Calu3 (cell line): ENCODE measurements at places on chromosomes 6 and 20. TPM values are rescaled to one million over a fixed set of nuclear protein-coding genes. Genes with fewer than 3 reads are reported as not detected.

DNA sequence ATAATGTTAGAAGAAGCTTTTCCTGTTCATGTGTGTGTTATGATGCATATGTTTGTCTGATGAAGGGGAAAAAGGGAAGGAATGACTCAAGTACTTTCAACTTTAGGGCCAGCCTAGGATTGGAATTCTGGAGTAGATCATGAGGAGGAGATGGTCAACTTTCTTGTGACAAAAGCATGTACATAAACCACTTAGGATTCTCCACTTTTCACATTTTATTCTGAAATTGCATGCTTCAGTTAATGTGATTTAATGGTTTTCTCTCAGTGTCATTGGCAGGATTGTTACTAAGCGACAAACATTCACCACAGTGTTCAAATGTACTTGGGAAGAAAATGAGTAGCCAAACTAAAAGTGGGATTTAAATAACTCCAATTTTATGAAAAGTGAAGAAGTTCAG is 80.1 kb downstream of the UTRN start:
- DNase-seq: no peak
- no peaks in the 10 kb centered on the region for H3K27me3 ChIP-seq
- H3K4me1 ChIP-seq: peaks cover 14% of the 10 kb centered on the region
- no peak overlapping the region for H3K27ac ChIP-seq
- H3K36me3 ChIP-seq: no peaks in the 10 kb centered on the region
- no peak overlapping the region for H3K4me3 ChIP-seq

GRCh38 chr20:60427516-60427915 is 469.3 kb downstream of the CDH26 start:
- no peaks in the 10 kb centered on the region for H3K4me1 ChIP-seq
- H3K27me3 ChIP-seq: no peaks in the 10 kb centered on the region
- H3K27ac ChIP-seq: no peak overlapping the region
- no peaks in the 10 kb centered on the region for H3K36me3 ChIP-seq
- no peak for DNase-seq
- no peak overlapping the region for H3K4me3 ChIP-seq

DNA sequence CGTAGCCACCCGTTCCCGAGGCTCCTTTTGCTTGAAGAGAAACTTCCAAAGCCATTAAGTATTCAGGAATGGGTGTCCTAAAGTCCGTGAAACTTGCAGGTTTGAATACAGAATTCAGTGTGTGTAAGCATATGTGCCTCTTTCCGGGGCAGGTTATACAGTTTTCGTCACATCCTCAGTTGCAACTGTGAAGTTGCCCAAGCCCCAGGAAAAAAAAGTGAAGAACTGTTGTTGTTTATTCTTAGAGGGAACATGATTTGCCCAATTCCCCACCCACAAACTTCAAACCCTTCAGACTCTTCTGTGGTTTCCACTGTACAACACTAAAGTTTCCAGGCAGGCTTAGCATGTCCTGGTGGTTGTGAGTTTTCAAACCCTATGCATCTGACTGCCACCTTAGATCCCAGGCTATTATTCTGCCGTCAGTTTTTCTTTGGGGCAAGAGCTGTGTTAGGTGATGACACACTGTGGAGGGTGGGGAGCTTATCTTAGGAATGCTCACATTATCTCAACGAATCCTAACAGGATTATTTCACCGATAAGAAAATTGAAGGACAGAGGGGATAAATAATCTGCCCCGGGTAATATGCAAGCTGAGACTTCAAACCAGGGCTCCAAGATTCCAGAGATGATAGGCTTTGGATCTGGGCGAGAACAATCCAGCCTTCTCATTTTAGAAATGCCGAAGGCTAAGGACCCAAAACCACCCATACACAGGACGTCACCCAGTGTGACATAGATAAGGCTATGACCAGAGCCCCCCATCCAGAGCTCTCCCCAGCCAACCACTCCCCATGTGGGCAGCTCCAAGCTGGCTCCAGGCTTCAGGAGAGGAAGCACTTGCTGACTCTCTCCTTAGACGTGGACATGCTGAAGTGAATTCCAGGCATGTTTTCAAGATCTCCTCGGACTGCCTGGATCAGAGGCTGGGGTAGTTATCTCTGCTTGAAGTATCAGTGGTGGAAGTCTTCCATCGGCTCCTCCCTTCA is 81.7 kb upstream of the AFDN start:
- no peak overlapping the region for H3K4me3 ChIP-seq
- H3K4me1 ChIP-seq: peaks cover 9% of the 10 kb centered on the region
- H3K27ac ChIP-seq: no peak overlapping the region
- no peak for DNase-seq
- H3K27me3 ChIP-seq: no peaks in the 10 kb centered on the region
- H3K36me3 ChIP-seq: no peaks in the 10 kb centered on the region

- DNase-seq: no peak
- no peaks in the 10 kb centered on the region for H3K36me3 ChIP-seq
- no peak overlapping the region for H3K27ac ChIP-seq
- H3K27me3 ChIP-seq: no peaks in the 10 kb centered on the region
- no peaks in the 10 kb centered on the region for H3K4me1 ChIP-seq
- H3K4me3 ChIP-seq: no peak overlapping the region
Measured at GRCh38 chr6:136324686-136325380, 35.2 kb upstream of the BCLAF1 start.

Gene ELOVL2
- total RNA-seq: 0.20 and 0.47 TPM in 2 replicates

DNA sequence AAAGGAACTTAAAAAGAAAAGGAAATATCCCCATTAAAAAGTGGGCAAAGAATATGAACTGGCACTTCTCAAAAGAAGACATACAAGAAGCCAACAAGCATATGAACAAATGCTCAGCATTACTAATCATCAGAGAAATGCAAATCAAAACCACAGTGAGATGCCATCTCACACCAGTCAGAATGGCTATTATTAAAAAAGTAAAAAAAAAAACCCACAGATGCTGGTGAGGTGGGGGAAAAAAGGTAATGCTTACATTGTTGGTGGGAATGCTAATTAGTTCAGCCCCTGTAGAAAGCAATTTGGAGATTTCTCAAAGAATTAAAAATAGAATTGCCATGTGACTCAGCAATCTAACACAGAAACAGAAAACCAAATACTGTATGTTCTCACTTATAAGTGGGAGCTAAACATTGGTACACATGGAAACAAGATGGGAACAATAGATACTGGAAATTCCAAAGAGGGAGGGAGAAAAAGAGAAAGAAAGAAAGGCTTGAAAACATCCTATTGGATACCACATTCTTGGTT is 437.1 kb downstream of the GRIK2 start:
- no peaks in the 10 kb centered on the region for H3K36me3 ChIP-seq
- H3K27me3 ChIP-seq: no peaks in the 10 kb centered on the region
- no peak overlapping the region for H3K27ac ChIP-seq
- DNase-seq: no peak

GRCh38 chr6:121771937-121772720 is 336.7 kb downstream of the GJA1 start:
- H3K27ac ChIP-seq: peak overlapping the region; percentile 33
- no peaks in the 10 kb centered on the region for H3K27me3 ChIP-seq
- DNase-seq: no peak
- H3K4me1 ChIP-seq: peaks cover 19% of the 10 kb centered on the region

Gene BTN1A1
- total RNA-seq: not detected in 2 replicates

DNA sequence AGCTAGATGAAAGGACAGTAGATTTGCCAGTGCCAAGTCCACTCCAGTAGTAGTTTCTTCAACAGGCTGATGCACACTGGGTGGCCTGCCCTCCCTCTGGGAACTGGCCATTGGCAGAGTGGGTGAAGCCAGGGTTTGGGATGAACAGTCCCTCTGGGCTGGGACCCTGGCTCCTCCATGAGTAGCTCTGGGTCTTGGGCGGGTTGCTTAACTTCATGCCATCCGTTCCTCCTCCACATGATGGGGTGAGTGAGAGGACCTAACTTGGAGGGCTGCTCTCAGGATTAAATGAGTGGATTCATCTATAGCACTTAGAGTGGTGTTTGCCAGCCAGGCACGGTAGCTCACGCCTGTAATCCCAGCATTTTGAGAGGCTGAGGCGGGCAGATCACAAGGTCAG is 47.2 kb downstream of the PLAGL2 start:
- H3K4me3 ChIP-seq: no peak overlapping the region
- peaks cover 56% of the 10 kb centered on the region for H3K36me3 ChIP-seq
- no peak for DNase-seq
- no peak overlapping the region for H3K27ac ChIP-seq

DNA sequence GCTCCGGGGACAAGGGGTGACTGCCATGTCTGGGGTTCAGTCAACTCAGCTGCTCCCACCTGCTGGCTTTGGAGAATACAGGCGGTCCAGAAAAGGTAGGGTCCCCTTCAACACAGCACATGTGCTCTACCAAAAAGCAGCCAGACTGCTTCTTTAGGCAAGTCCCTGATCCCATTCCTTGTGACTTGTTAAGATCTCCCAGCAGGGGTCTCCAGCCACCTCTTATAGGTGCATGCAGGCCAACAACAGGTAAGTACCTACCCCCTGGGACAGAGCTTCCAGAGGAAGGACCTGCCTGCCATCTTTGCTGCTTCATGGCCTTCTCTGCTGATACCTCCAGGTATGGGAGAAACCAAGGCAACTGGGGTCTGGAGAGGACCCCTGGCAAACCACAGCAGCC is 106.5 kb downstream of the HACE1 start:
- H3K4me1 ChIP-seq: no peaks in the 10 kb centered on the region
- no peaks in the 10 kb centered on the region for H3K27me3 ChIP-seq
- no peak for DNase-seq
- H3K4me3 ChIP-seq: no peak overlapping the region
- H3K27ac ChIP-seq: no peak overlapping the region

- DNase-seq: no peak
- no peaks in the 10 kb centered on the region for H3K36me3 ChIP-seq
- peaks cover 81% of the 10 kb centered on the region for H3K27me3 ChIP-seq
- H3K4me1 ChIP-seq: no peaks in the 10 kb centered on the region
- H3K4me3 ChIP-seq: no peak overlapping the region
Measured at GRCh38 chr20:44053046-44053445, 133.9 kb downstream of the JPH2 start.

Gene RARS2
- 24.4 and 24.7 TPM in 2 replicates for total RNA-seq

- H3K27ac ChIP-seq: no peak overlapping the region
- peaks cover 24% of the 10 kb centered on the region for H3K4me1 ChIP-seq
- DNase-seq: no peak
- H3K36me3 ChIP-seq: no peaks in the 10 kb centered on the region
- H3K27me3 ChIP-seq: peaks cover 11% of the 10 kb centered on the region
Measured at GRCh38 chr6:41258196-41258493, 28.3 kb downstream of the TREM1 start.

Gene SPATS1
- not detected in 2 replicates for total RNA-seq

DNA sequence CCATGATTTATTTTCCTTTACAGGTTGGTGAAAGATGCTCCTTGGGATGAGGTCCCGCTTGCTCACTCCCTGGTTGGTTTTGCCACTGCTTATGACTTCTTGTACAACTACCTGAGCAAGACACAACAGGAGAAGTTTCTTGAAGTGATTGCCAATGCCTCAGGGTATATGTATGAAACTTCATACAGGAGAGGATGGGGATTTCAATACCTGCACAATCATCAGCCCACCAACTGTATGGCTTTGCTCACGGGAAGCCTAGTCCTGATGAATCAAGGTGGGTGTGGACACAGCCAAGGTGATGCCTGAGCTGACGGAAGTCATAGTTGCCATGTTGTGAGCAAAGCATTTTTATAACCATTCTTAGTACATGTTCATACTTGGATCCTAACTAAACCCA is 34.6 kb upstream of the CALHM6 start:
- H3K4me1 ChIP-seq: no peaks in the 10 kb centered on the region
- H3K27ac ChIP-seq: no peak overlapping the region
- no peak for DNase-seq
- H3K27me3 ChIP-seq: no peaks in the 10 kb centered on the region
- peaks cover 6% of the 10 kb centered on the region for H3K36me3 ChIP-seq

Gene SLC32A1
- total RNA-seq: not detected in 2 replicates

DNA sequence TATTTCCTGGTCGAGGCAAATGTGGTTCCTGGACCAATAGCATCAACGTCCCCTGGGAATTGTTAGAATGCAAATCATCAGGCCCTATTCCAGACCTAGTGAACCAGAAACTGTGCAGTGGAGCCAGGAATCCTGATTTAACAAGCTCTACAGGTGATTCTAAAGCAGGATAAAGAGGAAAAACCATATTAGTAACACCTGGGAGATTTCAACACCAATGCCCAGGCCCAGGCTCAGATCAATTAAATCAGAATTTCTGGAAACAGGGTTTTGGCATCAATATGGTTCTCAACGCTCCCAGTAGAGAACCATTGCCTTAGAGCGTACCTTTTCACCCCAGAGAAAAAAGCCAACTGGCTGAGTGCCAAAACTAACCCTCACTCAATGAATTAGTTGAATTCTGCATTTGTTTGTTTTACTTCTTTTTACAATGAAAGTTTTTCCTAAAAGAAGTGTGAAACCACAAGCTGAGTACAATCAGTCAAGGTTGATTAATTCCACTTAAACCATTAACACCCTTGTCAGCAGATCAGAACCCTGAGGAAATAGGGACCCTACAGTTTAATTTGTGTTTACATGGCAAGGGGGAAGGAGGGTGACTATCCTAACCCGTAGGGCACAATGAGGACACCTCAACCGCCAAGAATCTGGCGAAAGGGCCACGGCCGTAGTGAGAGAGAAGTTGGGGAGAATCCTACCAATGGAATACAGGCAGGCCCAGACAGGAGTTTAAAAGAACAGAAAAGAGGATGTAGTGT is 34.9 kb upstream of the LOC128125822 start:
- peak; percentile 30 for DNase-seq
- H3K4me1 ChIP-seq: peaks cover 11% of the 10 kb centered on the region
- no peaks in the 10 kb centered on the region for H3K27me3 ChIP-seq
- no peak overlapping the region for H3K27ac ChIP-seq
- H3K36me3 ChIP-seq: peaks cover 5% of the 10 kb centered on the region

DNA sequence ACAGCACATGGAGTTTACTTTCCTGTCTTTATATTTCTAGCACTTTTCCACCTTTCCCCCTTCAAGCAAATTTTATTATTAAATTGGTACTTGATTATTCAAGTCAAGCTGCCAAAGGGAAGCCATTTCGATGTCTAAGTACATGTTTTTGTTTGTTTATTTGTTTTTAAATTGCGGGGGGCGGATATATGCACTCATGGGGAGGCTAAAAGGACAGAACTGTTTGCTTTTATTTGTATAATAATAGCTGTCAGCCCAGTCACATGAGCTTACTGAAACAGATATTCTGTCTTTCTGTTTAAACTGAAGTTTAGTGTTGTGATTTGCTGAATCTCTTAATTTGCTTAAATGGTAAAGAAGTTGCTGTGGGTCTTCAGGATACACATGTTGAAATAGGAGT is 49.6 kb upstream of the PLCG1 start:
- H3K4me1 ChIP-seq: peaks cover 8% of the 10 kb centered on the region
- H3K27me3 ChIP-seq: no peaks in the 10 kb centered on the region
- H3K36me3 ChIP-seq: peaks cover 78% of the 10 kb centered on the region
- H3K27ac ChIP-seq: no peak overlapping the region
- DNase-seq: no peak
- no peak overlapping the region for H3K4me3 ChIP-seq

GRCh38 chr6:41884957-41885356 is 10.2 kb downstream of the USP49 start:
- no peaks in the 10 kb centered on the region for H3K36me3 ChIP-seq
- no peak for DNase-seq
- no peak overlapping the region for H3K27ac ChIP-seq
- no peaks in the 10 kb centered on the region for H3K27me3 ChIP-seq

GRCh38 chr6:5246141-5247097 is 14.3 kb downstream of the LYRM4 start:
- H3K4me3 ChIP-seq: no peak overlapping the region
- H3K27ac ChIP-seq: peak overlapping the region; percentile 47
- H3K4me1 ChIP-seq: peaks cover 27% of the 10 kb centered on the region
- no peaks in the 10 kb centered on the region for H3K36me3 ChIP-seq
- no peaks in the 10 kb centered on the region for H3K27me3 ChIP-seq

- no peak for DNase-seq
- H3K27me3 ChIP-seq: no peaks in the 10 kb centered on the region
- H3K4me3 ChIP-seq: no peak overlapping the region
- peaks cover 4% of the 10 kb centered on the region for H3K36me3 ChIP-seq
Measured at GRCh38 chr6:36035225-36035624, 7.6 kb downstream of the MAPK14 start.
